ENCODE measurements at places on chromosomes 1 and 21.

GRCh38 chr1:179126338-179127060 is 44.6 kb downstream of the TOR3A start:
- DNase-seq = no peak

DNA sequence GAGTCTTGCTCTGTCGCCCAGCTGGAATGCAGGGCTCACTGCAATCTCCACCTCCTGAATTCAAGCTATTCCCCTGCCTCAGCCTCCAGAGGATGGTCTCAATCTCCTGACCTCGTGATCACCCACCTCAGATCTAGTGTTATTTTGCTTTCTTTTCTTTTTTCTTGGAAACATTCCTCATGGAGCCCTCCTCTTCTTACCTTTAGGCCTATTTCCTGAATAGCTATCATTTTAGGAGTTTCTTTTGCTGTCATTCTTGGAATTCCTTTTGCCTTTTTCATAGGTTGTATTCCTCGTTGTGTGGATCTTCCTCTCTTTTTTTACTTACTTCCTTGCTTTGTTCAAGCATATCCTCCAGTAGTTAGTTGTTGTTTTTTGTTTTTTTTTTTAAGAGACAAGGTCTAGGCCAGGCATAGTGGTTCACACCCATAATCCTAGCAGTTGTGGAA is 173.8 kb downstream of the RASAL2 start:
- no peak for DNase-seq

- DNase-seq = no peak
Measured at GRCh38 chr1:190738317-190738716, 260.7 kb upstream of the BRINP3 start.

GRCh38 chr1:234920136-234920842 is 208.3 kb downstream of the TOMM20 start:
- no peak for DNase-seq

DNA sequence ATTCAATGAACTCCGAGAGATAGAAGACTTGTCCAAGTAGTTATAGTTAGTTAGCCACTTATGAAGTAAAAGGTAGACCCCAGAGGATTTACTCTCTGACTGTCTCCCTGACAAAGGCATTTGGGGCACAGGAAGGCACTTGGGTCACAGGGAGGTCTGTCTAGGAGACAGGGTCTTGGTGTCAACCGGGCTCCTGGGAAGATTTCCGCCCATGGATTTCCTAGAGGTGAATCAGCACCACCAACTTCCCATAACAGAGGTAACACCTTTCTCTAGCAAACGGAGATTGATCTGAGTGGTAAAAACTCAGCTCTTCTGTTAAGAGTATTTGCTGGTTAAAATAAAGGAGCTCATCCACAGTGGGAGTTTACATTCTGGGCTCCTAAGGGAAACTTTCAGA is 16.4 kb downstream of the CCN1 start:
- DNase-seq = no peak

GRCh38 chr1:222991177-222991576 is 151.9 kb downstream of the TLR5 start:
- no peak for DNase-seq

- DNase-seq = peak; percentile 63
Measured at GRCh38 chr1:206556750-206557635, 49.7 kb downstream of the RASSF5 start.

GRCh38 chr1:111980686-111981085 is 8.8 kb downstream of the KCND3 start:
- DNase-seq = peak; percentile 65

DNA sequence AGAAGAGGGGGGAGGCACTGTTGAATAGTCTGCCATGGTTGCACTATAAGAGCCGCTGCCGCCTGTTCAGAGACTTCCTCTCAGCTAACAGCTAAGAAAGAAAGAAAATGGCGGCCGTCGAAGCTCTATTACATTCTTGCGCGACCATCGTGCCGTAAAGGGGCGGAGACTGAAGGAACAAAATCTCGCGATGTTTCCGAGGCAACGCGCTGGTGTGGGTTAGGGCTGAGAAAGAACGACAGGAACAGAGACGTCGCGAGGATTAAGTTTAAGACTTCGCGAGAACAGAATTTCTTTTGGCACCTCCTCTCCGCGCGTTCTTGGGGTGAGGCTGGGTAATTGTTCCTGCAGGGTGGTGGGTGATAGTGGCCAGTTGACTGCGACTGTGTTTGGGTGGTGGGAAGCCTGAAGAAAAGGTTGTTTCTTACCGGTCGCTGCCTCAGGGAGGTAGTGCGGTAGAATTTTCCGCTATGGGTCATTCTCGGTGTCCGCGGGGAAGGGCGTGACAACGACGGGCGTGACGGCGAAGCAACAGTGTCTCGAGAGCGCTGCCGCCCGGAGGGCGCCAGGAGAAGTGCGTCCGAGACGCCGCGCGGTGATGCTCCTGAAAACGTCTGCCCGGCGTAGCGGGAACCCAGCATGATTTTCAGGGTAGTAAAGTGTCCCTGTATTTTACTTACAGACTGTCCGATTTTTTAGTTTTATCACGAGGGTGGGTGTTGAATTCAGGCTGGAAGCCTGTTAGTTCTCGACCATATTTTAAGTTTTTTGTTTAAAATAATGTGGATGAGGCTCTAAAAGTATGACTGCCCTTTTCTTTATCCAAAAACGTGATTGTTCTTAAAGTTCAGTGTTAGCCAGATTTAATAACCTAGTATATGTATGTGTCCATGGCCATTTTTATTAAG is at the start of gene FUBP1:
FUBP1 (minus strand) TSS at position 104 of the 908 bp plus-strand sequence; CDS start at position 36, 68 bp downstream.
- DNase-seq = peak; percentile 97

DNA sequence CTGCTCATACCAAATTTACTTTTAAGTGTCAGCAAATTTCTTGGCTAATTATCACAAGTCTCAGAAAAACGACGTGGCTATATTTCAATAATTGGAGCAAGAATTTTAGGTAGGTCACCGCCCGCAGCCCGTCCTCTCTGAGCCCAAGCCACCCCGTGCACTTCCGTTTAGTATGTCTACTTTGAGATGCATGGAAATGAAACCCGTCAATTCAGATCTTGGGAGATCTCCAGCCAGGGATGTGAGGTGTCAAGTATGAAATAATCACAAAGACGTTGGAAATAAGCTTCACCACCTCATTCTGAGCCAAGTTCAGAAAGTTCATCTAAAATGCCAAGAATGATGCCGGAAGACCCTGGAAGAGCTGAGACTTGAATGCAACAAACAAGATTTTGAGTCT is 132.6 kb upstream of the IRF2BP2 start:
- DNase-seq = no peak
